ENCODE measurements at places on chromosomes 11 and 22.

DNA sequence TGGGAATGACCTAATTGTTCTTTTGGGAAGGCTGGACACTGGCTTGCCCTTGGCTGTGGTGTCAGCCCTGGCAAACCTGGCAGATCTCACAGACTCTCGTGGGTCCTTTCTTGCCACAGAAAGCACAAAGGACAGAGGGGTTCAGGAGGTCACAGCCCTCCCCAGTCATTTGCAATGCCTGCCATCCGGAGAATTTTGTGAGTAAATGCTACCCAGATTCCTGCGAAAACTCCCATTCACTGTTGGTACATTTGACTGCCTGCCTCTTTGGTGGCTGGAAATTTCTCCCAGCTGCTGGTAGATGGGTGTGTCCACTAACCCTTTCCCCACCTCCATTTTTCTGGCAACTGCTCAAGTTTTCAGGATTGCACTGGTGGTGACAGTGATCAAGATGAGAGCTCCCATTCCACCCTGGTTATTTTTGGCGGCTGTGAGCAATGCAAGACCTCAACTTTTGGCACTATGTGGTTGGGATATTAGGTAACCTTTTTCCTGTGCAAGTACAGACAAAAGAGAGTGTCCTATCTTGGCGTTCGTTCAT, 155.7 kb downstream of the NAV2 start:
- DNase-seq: no peak

DNA sequence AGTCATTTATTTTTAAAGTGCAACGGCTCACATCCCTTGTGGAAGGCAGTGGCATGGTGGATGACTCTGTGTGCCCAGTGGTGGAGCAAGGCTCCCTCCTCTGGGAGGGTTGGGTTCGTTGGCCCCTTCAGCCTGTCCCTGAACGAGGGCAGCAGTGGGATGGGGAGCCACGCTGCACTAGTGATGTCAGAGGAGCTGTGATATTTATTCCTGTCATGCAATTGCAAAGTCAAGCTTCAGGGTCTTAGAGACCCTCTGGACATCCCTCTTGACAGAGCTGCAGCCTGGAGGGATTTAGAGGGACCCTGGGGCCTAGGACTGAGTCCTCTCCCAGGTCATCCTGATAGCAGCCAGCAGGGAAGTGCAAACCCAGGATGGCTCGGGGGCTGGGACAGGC, 78.2 kb upstream of the NARS2 start:
- no peak for DNase-seq

GRCh38 chr11:10931761-10932670, 74.2 kb upstream of the ZBED5 start:
- DNase-seq: no peak

DNA sequence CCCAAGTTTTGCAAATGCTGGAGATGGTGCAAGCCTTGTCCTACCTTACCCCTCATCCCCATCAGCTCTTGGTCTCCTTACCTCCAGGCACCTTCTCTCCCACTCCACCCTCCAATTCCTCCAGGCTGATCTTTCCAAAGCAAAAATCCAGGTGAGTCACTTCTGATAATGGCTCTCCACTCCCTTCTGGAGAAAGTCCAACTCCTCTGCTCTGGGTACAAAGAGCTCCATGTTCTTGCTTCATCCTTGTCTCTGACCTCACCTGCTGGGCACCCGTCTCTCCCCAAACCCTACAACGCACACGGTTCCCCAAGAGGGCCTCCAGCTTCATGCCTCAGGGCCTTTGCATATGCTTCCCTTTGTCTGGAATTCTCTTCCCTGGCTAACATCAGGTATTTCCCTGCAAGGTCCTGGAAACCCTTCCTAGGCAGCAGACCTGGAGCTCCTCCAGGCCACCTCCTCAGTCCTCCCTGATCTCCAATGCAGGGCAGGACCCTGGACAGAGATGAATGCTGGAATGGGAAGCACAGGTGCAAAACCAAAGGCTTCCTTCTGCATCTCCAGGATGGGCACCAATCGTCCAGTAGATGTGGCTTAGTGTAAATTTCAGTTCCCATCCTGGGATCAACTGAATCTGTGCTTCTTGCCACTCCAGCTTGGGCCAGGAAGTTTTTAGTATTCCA, 22.7 kb downstream of the IFT27 start:
- no peak for DNase-seq

- DNase-seq: peak; percentile 85
Measured at GRCh38 chr11:62123669-62124185, at the start of gene INCENP. INCENP (plus strand) TSS chr11:62124011; CDS start chr11:62128162, 4,151 bp downstream.

DNA sequence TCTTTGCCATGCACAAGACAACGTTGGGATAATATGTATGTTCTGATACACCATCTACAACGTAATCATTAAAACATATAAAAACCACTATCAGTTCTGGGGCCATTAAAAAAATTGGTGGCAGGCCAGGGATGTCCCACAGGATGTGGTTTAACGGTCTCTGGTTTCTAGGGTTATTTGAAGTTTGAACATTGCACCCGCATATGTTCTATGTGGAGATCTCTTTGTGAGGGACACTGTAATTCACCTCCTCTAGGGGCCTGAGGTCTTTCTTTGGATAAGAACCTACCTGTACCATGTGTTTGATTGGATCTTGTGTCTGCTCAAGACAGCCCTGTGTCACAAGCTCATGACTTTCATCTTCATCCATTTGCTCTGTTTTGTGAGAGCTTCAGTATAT, 73.2 kb downstream of the GGTLC2 start:
- DNase-seq: no peak

DNA sequence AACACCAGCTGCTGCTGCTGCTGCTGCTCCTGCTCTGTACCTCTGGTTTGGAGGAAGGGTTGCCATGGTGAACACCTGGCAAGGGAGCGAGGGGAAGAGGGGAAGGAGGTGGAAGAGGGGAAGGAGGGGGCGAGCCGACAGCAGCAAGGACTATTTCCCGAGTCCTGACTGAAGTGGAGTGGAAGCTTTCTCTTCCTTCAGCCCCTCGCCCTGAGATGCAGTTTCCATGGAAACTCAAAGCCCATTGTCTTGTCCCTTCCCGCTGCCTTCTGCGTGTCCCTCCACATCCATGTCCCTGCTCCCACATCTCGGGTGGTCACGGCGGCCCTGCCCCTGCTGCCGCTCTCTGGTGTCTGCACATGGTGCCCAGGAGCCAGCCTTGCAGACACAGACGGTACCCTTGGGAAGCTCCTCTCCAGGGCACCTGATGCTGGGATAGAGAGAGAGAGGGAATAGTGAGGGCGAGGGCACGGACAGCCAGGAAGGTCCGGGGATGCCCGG, 28.6 kb downstream of the FAM83F start:
- DNase-seq: no peak

DNA sequence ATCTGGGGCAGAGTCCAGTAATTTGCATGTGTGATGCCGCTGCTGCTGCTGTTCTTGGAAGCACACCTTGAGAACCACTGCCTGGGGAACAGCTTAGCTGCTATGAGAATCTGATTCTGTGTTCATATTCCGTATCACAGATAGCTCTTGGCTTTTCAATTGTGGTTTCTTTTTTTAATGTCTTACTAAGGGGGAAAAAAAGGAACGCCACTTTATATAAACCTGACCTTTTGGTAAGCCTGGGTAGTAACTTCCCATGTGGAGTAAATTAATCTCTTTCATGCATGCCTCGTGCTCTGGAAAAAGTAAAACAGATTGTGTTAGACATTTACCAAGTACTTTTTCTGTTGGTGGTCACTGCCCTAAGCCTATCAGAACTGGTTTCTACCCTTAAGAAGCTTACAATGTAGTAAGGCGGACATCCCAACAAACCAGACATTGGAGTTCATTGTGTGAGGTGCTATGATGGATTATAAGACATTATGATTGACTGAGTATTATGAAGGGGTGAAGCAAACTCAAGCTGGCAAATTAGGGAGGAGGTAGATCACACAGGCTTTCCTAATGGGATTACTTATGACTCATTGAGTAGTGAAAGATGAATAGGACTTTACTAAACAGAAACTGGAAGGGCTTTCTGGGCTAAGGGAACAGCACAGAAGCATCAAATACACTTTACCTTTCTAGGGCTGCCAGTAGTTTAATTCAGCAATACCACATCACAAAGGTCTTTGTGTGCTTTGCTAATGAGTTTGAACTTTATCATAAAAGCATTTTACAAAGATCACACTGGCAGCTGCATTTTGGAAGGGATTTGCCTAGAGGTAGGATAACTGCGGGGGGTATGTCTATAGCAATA, 64.7 kb downstream of the MAML2 start:
- DNase-seq: no peak

DNA sequence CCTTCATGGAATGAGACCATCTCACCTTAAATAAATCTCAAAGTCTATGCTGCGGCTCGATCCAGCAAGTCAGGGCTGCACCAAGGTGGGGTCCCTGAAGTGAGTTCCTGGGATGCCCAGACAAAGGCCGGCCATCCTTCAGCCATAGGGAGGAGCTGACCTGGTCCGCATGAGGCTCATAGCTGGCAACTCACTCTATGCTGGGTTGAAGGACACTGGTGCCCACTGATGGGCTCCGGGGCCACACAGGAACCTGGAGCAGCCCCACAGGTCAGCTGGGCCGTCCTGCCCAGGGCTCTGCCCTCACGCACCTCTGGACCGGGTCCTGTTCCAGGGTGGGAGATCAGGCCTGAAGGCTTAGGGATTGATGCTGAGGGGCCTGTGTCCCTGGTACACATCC, 1339.3 kb downstream of the TBC1D22A start:
- no peak for DNase-seq

All from esophagus squamous epithelium (tissue), 5 donors.